Left lung (tissue), 14 donors: ENCODE measurements at places on chromosomes 1 and 21.

GRCh38 chr1:81225789-81226602, 574.7 kb upstream of the ADGRL2 start:
- no peak overlapping the region for H3K4me3 ChIP-seq
- H3K27ac ChIP-seq, result no peak overlapping the region
- no peaks in the 10 kb centered on the region for H3K36me3 ChIP-seq
- H3K4me1 ChIP-seq, result no peaks in the 10 kb centered on the region

DNA sequence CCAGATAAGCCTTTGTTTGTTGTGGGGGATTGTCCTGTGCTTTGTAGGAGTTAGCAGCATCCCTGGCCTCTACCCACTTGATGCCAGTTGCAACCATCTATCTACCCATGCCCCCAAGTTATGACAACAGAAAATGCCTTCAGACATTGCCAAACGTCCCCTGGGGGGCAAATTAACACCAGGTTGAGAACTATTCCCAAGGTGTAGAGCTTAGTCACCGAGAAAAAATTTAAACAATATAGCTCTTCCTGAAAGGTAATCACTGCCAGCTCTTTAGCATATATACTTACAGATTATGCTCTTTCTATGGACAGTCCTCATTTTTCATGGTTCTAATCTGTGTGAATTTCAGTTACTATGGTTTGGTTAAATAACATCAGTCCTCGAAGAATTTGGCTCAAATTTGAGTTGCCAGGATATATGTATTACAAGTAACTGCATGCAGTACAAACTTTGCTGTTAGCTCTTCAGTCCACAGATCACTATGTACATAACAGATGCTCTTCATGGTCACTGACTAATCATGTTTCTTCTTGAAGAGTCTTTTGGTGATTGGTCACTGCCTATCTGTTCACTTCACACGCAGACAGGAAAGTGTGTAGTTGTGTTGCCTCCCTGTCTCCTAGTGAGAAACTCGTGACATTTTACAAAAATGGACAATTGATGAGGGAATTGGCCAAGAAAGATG, 25.2 kb downstream of the MAPKAPK2 start:
- no peak for DNase-seq
- H3K27ac ChIP-seq, result peak overlapping the region; percentile 7
- H3K27me3 ChIP-seq, result no peaks in the 10 kb centered on the region
- no peak overlapping the region for H3K4me3 ChIP-seq
- peaks cover 55% of the 10 kb centered on the region for H3K4me1 ChIP-seq

DNA sequence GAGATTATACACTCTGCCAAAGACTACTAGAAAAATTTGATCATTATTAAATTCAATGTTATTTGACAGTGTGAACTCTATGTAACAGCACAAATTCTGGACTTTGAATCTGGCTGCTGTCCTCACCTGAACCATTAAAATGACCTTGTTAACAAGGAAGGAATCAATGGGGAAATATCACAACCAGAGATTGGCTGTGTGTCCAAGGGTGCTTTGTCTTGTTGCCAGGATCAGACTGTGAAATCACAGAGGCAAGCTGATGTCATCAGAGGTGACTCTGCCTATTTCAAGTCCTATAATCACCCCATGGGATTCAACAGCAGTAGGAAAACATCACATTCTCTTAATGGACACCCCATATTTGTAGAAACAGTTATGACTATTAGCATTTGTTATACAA, 46.8 kb downstream of the ADAMTS5 start:
- H3K4me3 ChIP-seq, result no peak overlapping the region
- H3K27me3 ChIP-seq, result no peaks in the 10 kb centered on the region
- H3K36me3 ChIP-seq, result no peaks in the 10 kb centered on the region

DNA sequence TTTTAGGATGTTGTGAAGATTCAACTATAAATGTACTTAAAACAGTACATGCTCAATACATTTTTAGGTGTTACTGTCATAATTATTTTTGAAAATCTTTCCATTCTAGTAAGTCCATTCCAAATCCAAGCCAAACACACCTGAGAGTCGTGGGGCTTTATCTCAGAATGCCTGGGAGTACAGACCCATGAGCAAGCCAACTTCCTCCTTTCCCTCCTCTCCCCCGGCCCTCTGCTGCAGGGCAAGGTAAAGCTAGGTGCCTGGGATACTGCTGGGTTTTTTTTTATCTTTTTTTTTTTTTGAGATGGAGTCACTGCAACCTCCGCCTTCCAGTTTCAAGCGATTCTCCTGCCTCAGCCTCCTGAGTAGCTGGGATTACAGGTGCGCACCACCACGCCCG, 16.5 kb downstream of the TMEM51 start:
- H3K27me3 ChIP-seq, result no peaks in the 10 kb centered on the region
- no peak overlapping the region for H3K27ac ChIP-seq
- no peaks in the 10 kb centered on the region for H3K4me1 ChIP-seq
- H3K36me3 ChIP-seq, result no peaks in the 10 kb centered on the region
- no peak overlapping the region for H3K4me3 ChIP-seq

DNA sequence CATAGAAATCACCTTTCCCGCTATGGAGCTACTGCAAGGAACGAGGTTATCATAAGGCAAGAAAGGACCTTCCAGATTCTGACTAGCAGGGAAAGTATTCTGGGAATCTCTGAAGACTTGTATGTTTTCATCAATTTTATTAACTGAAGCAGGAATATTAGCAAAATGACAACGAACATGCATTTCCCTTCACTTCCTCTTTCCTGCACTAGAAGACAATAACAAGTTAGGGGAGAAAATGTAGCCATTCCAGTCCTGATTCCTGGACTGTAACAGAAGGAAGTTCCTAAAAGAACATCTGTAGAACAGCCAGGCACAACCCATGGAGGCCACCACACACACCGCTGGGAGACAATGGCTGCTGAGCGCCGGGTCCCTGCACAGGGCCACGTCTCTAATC, 106.8 kb downstream of the RAVER2 start:
- no peaks in the 10 kb centered on the region for H3K4me1 ChIP-seq
- no peak for DNase-seq
- no peaks in the 10 kb centered on the region for H3K27me3 ChIP-seq
- no peak overlapping the region for H3K4me3 ChIP-seq
- H3K27ac ChIP-seq, result no peak overlapping the region

- H3K27me3 ChIP-seq, result no peaks in the 10 kb centered on the region
- no peak overlapping the region for H3K4me3 ChIP-seq
- peaks cover 4% of the 10 kb centered on the region for H3K36me3 ChIP-seq
- H3K4me1 ChIP-seq, result peaks cover 5% of the 10 kb centered on the region
Measured at GRCh38 chr1:230140221-230141020, 73.4 kb downstream of the GALNT2 start.

- no peaks in the 10 kb centered on the region for H3K27me3 ChIP-seq
- peak; percentile 63 for DNase-seq
- H3K36me3 ChIP-seq, result no peaks in the 10 kb centered on the region
- no peaks in the 10 kb centered on the region for H3K4me1 ChIP-seq
- H3K27ac ChIP-seq, result no peak overlapping the region
Measured at GRCh38 chr1:89483010-89483756, 41.4 kb upstream of the LRRC8B start.
